ENCODE measurements at places on chromosomes 4 and X. TPM values are rescaled to one million over a fixed set of nuclear protein-coding genes. Genes with fewer than 3 reads are reported as not detected.

DNA sequence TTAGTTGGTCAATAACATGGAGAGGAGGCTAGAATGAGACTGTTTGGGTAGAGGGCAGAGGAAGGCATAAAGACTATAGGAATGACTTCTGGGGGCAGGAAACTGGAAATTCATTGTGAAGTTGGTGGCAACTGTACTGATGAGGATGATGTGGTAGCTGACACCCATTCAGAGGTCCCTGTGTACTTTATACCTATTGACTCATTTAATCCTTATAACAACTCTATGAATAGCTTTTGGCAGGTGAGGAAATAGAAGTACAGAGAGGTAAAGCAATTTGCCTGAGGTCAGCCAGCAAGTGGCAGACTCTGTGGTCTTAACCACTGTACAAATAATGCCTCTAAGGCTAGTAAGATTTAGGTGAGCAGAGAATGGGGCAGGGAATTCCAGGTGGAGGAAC lies 100.1 kb downstream of the GATB start:
- H3K36me3 ChIP-seq = peaks cover 5% of the 10 kb centered on the region
- H3K4me1 ChIP-seq = peaks cover 18% of the 10 kb centered on the region
- no peak overlapping the region for H3K4me3 ChIP-seq
- H3K27me3 ChIP-seq = no peaks in the 10 kb centered on the region
- H3K27ac ChIP-seq = no peak overlapping the region
- DNase-seq = no peak

MBNL3 gene
- total RNA-seq = 13.5 TPM

TRPC3 gene
- total RNA-seq = 0.45 TPM

DNA sequence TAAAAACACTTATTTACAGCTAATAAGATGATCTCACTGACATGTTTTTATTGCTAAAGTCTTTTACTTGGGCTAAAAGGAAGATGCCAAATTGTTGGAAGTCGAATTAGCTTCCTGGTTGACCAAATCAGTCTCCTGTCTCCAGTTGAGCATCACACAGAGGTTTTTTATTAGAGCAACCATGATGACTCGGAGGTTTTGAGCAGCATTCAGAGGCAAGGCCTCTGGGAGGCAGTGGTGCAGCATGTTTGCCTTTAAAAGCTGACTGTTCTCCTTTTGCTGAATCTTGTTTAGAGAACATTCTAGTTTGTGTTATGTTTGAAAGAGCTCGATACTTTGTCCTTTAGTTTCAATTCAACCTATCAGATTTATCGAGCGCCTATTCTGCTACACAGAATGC lies 2.1 kb downstream of the UCHL1 start:
- peak overlapping the region; percentile 92 for H3K4me3 ChIP-seq
- H3K4me1 ChIP-seq = peaks cover 21% of the 10 kb centered on the region
- peaks cover 29% of the 10 kb centered on the region for H3K27me3 ChIP-seq
- DNase-seq = no peak
- peaks cover 17% of the 10 kb centered on the region for H3K36me3 ChIP-seq

GRCh38 chrX:40153345-40154249 lies 55.8 kb upstream of the BCOR start:
- H3K27me3 ChIP-seq = peaks cover 9% of the 10 kb centered on the region
- H3K36me3 ChIP-seq = no peaks in the 10 kb centered on the region
- DNase-seq = no peak
- peaks cover 17% of the 10 kb centered on the region for H3K4me1 ChIP-seq

DNA sequence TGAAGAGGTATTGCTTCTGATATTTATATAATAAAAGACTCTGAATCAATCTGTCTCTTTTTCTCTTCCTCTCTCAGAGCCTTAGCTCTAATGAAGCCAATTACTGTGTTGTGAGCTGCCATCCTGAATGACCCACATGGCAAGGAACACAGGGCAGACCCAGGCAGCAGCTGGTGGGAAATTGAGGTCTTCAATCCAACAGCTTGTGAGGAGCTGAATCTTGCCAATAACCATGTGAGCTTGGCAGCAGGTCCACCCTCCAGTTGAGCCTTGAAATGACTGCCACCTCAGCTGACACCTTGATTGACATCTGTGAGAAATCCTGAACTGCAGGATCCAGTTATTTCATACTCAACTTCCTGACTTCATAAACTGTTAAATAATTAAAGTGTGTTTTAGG lies 149.4 kb downstream of the NDST4 start:
- no peaks in the 10 kb centered on the region for H3K27me3 ChIP-seq
- DNase-seq = no peak
- no peaks in the 10 kb centered on the region for H3K4me1 ChIP-seq
- H3K27ac ChIP-seq = no peak overlapping the region
- no peak overlapping the region for H3K4me3 ChIP-seq
- H3K36me3 ChIP-seq = no peaks in the 10 kb centered on the region

GRCh38 chrX:135275973-135276372 lies 24.1 kb downstream of the ETDA start:
- no peaks in the 10 kb centered on the region for H3K4me1 ChIP-seq
- no peaks in the 10 kb centered on the region for H3K36me3 ChIP-seq
- H3K4me3 ChIP-seq = no peak overlapping the region
- no peak for DNase-seq

CAMK2D gene
- 62.0 TPM for total RNA-seq

GRCh38 chrX:2490634-2491033 lies 10.1 kb downstream of the DHRSX start:
- no peaks in the 10 kb centered on the region for H3K27me3 ChIP-seq
- H3K36me3 ChIP-seq = peaks cover 25% of the 10 kb centered on the region
- H3K27ac ChIP-seq = no peak overlapping the region
- no peaks in the 10 kb centered on the region for H3K4me1 ChIP-seq

SLC26A1 gene
- 2.8 TPM for total RNA-seq

- H3K36me3 ChIP-seq = no peaks in the 10 kb centered on the region
- H3K4me1 ChIP-seq = no peaks in the 10 kb centered on the region
- no peaks in the 10 kb centered on the region for H3K27me3 ChIP-seq
- H3K27ac ChIP-seq = no peak overlapping the region
- H3K4me3 ChIP-seq = no peak overlapping the region
Measured at GRCh38 chr4:33785843-33786242, 2458.5 kb downstream of the ARAP2 start.

- peaks cover 6% of the 10 kb centered on the region for H3K27me3 ChIP-seq
- DNase-seq = no peak
- H3K4me3 ChIP-seq = no peak overlapping the region
- no peak overlapping the region for H3K27ac ChIP-seq
- H3K4me1 ChIP-seq = peaks cover 48% of the 10 kb centered on the region
Measured at GRCh38 chr4:54543088-54543795, 114.5 kb upstream of the KIT start.

SORCS2 gene
- total RNA-seq = 13.4 TPM

ZC4H2 gene
- 21.4 TPM for total RNA-seq

DNA sequence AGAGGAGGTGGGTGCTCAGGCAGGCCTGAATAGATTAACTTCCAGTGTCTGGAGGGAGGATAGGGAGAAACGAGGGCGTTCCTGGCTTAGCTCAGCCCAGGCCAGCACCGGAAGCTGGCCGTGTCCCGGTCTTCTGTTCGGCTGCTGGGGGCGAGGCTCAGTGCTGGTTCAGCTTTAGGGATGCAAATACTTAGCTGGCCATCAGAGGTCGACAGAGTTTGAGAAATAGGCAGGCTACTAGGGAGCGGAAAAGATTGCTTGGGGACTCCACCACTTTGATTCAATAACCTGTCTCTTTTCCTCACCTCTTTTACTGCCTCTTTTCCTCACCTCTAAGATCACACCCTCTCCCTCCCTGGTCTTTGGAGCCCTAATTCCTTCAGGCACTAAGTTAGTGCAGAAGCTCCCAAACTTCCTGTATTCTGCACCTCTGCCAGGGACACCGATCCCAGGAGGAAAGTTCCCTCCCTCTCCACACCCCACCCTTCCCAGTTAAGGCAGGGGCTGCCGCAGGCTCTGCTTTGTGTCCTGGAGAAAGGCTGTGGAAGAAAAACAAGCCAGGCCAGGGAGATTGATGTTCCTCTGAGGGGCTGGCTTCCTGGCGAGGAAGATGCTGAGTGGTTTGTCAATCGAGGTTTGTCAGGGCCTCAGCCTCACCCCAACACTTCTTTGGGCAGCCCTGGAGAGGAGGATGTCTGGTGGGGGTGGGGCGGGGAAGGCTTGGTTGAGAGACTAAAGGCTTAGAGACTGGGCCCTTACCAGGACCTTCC lies 6.0 kb upstream of the EFNB1 start:
- H3K4me1 ChIP-seq = peaks cover 17% of the 10 kb centered on the region
- DNase-seq = no peak
- no peaks in the 10 kb centered on the region for H3K36me3 ChIP-seq
- no peak overlapping the region for H3K27ac ChIP-seq
- H3K27me3 ChIP-seq = no peaks in the 10 kb centered on the region

GRCh38 chr4:26490111-26490959 lies at the start of gene CCKAR:
Gene CCKAR, minus strand, starts transcription at chr4:26490484. Its CDS starts 217 bp downstream, at chr4:26490267.
- peak within 1 kb of the TSS; percentile 58 for H3K4me3 ChIP-seq
- H3K4me1 ChIP-seq = peaks cover 22% of the 10 kb centered on the region
- H3K27ac ChIP-seq = no peak within 1 kb of the TSS
- peak; percentile 51 for DNase-seq
- peaks cover 37% of the 10 kb centered on the region for H3K27me3 ChIP-seq

CENPVL1 gene
- 0.85 TPM for total RNA-seq

DNA sequence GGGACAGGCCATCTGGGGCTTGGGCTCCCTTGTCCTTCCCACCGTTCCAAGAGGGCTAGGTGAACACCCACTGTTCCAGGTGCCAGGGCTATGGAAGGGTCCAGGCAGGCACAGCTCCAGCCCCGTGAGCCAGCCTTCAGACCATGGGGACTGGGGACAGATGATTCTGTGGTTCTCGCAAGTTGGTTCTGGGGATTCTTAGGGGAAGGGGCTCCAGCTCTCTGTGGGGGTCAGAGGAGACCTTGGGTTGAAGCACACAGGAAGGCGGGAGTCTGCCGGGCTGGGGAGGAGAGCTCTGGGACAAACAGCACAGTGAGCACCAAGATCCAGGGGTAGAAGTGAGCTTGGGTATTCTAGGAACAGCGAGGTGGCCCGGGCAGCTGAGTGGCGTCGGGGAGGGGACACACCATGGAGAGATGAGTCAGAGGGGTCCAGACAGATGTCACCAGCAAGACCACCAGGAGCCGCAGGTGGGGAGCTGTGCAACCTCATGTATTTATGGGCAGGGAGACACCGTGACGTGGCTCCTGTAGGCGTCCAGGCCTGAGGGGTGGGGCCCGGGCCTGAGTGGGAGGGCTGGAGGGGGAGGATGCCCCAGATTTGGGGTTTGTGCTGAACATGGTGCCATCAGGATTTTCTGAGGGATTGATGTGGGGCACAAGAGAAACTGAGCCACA lies 48.8 kb upstream of the HMX1 start:
- H3K4me3 ChIP-seq = no peak overlapping the region
- no peaks in the 10 kb centered on the region for H3K4me1 ChIP-seq
- no peaks in the 10 kb centered on the region for H3K36me3 ChIP-seq
- peaks cover 48% of the 10 kb centered on the region for H3K27me3 ChIP-seq
- peak; percentile 60 for DNase-seq

GRCh38 chrX:150548684-150549083 lies 19.7 kb upstream of the MTM1 start:
- no peaks in the 10 kb centered on the region for H3K36me3 ChIP-seq
- no peak for DNase-seq
- no peak overlapping the region for H3K27ac ChIP-seq
- H3K4me1 ChIP-seq = no peaks in the 10 kb centered on the region

HAND2 gene
- total RNA-seq = 8.3 TPM

DNA sequence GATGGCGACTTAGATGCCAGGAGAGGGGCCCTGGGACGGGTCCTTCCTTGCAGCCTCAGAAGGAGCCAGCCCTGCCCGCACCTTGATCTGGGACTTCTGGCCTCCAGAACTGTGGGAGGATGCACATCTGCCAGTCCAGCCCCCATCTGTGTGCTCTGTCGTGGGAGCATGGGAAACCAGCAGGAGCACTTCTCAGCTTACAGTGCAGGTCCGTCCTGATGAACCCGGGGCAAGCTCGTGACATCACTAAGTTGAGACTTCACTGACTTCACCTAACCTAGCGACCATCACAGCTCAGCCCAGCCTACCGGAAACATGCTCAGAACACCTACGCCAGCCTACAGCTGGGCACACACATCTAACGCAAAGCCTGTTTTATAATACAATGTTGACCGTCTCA lies 38.1 kb downstream of the ABLIM2 start:
- DNase-seq = no peak
- H3K27me3 ChIP-seq = peaks cover 6% of the 10 kb centered on the region
- H3K4me3 ChIP-seq = no peak overlapping the region
- no peak overlapping the region for H3K27ac ChIP-seq
- H3K36me3 ChIP-seq = no peaks in the 10 kb centered on the region
- H3K4me1 ChIP-seq = peaks cover 22% of the 10 kb centered on the region

DNA sequence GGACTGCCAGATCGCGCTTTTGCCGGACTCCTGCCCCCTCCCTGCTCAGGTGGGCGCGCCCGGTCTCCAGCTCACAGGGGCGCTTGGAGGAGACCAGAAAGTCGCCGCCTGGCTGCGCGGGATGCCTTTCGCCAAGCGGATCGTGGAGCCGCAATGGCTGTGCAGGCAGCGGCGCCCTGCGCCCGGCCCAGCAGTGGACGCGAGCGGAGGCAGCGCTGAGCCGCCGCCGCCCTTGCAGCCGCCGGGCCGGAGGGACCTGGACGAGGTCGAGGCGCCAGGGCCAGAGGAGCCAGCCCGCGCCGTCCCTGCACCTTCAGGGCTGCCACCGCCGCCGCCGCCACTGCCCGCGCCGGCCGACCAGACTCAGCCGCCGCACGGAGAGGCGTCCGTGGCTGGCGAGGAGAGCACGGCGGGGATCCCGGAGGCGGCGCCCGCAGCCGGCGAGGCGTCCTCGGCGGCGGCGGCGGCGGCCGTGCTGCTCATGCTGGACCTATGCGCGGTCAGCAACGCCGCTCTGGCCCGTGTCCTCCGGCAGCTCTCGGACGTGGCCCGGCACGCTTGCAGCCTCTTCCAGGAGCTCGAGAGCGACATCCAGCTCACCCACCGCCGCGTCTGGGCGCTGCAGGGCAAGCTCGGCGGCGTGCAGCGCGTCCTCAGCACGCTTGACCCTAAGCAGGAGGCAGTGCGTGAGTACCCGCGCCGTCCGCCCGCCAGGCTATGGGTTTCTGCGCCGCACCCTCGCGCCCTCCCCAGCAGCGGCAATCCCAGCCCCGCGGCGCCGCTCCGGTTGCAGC lies 834 bp downstream of the NHS start:
- peak overlapping the region; percentile 93 for H3K4me3 ChIP-seq
- H3K27ac ChIP-seq = no peak overlapping the region
- peaks cover 50% of the 10 kb centered on the region for H3K27me3 ChIP-seq
- H3K4me1 ChIP-seq = peaks cover 28% of the 10 kb centered on the region
- peaks cover 9% of the 10 kb centered on the region for H3K36me3 ChIP-seq

All from type B pancreatic cell (in vitro differentiated cells).